Mesendoderm (in vitro differentiated cells): ENCODE measurements at places on chromosomes 1 and 21.
A peak's percentile ranks its signal among the peaks of the same experiment; 100 is the strongest.

DNA sequence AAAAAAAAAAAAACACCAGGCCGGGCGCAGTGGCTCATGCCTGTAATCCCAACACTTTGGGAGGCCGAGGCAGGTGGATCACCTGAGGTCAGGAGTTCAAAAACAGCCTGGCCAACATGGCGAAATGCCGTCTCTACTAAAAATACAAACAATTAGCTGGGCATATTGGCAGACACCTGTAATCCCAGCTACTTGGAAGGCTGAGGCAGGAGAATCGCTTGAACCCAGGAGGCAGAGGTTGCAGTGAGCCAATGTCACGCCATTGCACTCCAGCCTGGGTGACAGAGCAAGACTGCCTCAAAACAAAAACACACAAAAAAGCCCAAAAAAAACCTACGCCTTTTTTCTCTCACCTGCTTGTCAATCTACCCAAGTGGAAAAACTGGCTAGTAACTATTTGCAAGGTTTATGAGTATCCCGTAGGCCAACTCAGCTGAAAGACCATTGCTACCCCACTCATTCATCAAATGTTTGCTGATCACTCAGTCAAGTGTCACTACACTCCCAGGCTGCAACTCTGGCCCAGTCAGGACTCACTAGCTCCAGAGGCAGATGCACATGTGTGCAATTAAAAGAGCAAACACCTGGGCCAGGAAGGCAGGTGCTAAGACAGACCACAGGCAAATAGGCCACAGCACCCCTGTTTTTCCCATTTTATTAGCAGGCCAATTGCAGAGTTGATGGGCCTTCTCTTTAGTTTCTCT, 2.0 kb downstream of the CSRP1 start:
- no peak for DNase-seq

GRCh38 chr21:36786186-36786585, 87.3 kb downstream of the SIM2 start:
- DNase-seq: no peak

GRCh38 chr1:182604175-182605164, at the start of gene RGS16:
TSS of gene RGS16 (minus strand) at chr1:182604389. CDS start at chr1:182604259, 130 bp downstream.
- DNase-seq: peak; percentile 94

- no peak for DNase-seq
Measured at GRCh38 chr1:206804156-206804737, 32.0 kb upstream of the IL10 start.

- DNase-seq: peak; percentile 23
Measured at GRCh38 chr21:45508607-45509565, 33.4 kb downstream of the SLC19A1 start.

GRCh38 chr1:47563201-47563600, 125.4 kb downstream of the FOXD2 start:
- DNase-seq: no peak

DNA sequence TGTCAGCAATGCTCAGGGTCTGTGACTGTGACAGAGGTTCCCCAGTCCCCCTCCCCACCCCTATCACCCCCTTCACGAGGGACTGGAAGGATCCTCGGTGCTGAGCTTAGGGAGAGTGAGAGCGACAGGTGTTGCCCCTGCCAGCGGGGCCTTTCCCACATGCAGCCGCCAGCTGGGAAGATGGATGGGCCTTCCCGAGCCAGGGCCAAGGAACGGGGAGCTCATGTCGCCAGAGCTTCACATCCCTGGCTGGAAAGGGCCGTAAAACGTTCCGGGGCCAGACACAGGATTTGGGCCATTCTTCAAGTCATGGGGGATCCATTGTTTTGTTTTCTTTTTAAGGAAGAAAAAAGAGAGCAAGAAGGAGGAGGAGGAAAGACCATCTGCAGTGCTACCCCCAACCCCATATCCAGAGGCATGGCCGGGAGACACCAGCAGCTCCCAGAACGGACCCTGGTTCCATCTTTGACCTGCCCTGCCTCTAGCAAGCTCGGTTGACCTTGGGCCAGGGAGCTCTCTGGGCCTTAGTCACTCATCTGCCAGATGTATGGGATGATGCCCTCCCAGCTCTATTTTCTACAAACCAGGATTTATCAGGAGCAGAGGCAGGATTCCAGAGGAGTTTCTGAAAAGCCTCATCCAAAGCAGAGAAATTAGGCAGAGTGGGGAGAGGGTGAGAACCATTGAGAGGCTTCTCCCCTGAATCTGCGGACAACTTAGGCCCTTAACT, 54.1 kb downstream of the TAS1R2 start:
- DNase-seq: no peak

- no peak for DNase-seq
Measured at GRCh38 chr1:167679714-167680113, 42.1 kb upstream of the MPZL1 start.

- no peak for DNase-seq
Measured at GRCh38 chr1:231044588-231044987, 4.5 kb upstream of the FAM89A start.

DNA sequence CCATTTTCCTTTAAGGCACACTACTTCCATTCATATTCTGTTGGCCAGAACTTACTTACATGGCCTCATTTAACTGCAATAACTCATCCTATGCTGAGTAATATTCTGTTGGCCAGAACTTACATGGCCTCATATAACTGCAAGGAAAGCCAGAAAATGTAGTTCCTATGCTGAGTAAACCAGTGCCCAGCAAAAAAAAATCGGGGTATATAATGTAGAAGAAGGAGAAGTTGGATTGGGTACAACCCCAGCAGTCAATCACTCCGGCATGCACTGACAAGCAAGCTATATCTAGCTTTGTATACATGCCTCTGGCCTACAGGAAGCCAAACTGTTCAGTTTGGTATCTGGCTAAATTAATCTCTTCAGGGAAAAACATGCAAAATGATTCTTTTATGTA, 39.4 kb upstream of the PPIH start:
- DNase-seq: no peak

- no peak for DNase-seq
Measured at GRCh38 chr21:25934130-25934529, 199.4 kb downstream of the GABPA start.

- DNase-seq: peak; percentile 44
Measured at GRCh38 chr1:212430955-212431394, 1.7 kb upstream of the NENF start.

GRCh38 chr1:15339570-15339969, 70.1 kb upstream of the EFHD2 start:
- no peak for DNase-seq

DNA sequence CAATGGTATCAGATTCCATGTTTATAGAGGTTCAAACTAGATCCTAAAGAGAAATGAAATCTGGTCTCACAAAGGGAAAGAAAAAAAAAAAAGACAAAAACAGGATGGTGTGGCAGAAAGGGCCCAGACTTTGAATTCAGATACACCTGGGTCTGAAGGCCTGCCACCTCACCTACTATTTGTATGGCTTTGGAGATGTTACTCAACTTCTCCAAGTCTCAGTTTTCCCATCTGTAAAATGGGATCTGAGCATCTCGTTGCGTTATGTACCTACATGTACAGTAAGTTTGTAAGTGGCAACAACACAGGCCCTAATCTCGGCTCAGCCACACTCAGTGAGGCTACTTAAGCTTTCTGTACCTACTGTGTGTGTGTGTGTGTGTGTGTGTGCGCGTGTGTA, 147.5 kb upstream of the FGGY start:
- no peak for DNase-seq

GRCh38 chr1:70499695-70500094, 88.6 kb downstream of the CTH start:
- DNase-seq: no peak

- peak; percentile 58 for DNase-seq
Measured at GRCh38 chr1:234509457-234510328, 30.7 kb upstream of the TARBP1 start.

DNA sequence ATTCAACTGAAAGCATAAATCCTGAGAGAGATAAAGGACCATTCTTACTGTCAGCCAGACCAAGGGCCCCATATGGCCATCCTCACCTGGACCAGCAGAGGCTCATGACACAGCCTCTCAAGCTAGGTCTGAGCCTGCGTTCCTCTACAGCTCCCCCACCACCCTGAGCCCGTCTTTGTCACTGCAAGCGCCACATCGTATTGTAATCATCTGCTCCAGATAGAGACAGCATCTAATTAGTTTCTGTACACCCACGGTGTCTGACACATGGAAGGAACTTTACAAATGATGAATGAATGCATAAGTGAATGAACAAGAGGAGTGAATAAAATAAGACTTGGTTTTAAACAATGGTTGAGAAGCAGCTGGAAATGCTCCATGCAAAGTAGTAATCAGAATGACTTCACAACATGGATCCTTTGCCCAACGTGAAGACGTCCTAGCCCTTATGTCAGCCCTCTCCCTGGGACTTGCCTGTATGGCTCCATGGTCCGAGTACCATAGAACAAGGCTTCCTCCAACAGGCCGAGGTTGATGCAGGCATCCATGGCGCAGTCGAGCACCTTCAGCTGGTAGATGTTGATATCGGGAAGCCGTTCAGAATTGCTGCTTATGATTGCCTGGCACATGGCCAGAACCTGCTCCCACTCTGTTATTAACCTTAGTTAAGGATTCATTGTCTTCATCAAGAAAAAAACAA, 648.9 kb downstream of the SMYD3 start:
- no peak for DNase-seq

DNA sequence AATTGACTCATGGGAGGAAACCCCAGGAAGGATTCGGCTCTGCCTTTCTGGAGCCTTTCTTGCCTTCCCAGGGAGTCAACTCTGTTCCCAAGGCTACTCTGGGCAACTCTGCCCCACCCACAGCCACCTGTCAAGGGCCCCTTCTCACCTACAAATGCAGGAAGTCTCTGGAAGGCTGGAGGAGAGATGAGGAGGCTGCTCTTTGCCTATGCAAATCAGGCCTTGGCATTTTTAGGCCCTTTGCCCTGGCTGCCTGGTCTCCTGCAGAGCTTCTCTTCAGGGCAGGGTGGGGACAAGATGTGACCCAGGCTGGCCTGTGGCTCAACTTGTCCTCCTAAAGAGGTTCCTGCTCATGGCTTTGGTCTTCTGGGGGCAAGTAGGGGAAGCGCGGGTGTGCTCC, 5.4 kb downstream of the SLC6A9 start:
- DNase-seq: no peak

DNA sequence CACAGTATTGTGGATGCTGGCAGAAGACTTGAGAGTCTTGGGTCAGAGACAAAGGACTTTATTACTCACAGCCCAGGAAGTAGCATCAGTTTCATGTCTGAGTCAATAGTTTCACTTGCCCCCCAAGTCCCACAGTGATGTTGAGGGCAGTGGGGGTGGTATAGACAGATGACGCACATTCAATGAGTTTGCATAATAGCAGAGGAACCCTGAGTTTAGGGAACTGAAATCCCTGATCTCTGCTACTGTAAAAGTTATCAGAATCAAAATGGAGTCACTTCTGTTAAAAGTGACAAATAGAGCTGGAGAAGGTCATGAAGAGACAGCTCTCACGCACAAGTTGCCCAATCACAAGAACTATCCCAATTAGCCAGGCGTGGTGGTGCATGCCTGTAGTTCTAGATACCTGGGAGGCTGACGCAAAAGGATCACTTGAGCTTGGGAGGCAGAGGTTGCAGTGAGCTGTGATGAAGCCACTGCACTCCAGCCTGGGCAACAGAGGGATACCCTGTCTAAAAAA, 11.5 kb upstream of the HCRTR1 start:
- no peak for DNase-seq

GRCh38 chr1:38744452-38745350, 114.9 kb downstream of the RRAGC start:
- no peak for DNase-seq

GRCh38 chr1:1116701-1117468, 996 bp upstream of the C1orf159 start:
- no peak for DNase-seq

- no peak for DNase-seq
Measured at GRCh38 chr1:10014016-10014415, 17.0 kb downstream of the RBP7 start.

DNA sequence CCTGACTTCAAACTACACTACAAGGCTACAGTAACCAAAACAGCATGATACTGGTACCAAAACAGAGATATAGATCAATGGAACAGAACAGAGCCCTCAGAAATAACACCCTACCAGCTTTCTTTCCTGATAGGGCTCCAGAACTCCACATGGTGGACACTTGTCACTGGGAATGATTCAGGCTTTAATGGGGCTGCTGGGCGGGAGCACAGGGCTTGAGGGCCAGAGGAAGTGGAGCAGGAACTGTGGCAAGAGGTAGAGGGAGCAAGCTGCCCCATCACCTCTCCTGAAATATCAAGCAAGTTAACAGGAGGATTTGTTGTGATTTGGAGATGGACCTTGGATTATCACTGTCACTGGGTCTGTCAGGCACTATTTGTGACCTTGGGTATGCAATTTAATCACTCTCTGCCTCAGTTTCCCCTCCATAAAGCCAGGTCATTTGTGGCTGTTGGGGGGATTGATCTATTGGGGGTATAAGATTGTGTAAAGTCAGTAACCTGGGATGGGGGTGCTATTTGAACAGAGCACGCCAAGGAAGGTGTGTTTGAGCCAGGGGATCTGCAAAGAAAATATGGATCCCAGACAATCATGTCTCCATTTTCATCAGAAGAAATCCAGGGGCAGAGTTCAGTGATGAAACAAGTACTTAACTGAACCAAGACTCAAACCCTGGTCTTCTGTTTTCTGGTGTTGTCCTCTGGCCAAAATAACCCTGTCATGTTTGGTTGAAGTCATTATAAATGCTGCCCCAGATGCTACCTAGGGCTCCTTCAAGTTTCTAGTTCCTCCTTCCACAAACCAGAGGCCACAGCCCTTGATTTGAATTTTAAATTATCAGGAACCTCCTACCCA, 25.2 kb downstream of the ETS2 start:
- DNase-seq: no peak

DNA sequence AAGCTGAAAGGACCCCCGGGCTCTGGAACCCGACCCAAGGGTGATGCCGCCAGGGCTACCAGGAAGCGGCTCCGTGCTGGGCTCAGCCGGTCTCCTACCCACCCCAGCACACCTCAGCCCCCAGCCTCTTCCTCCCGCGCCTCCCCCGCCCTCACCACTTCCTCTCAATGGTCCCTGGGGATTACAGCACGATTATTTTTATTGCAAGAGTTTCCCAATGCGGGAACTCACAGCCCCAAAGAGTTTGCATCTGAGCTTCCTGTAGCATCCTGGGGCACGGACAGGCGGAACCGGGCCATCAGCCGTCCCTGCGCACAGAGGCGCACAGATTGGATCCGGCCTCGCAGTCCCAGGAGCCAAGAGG, 8.7 kb upstream of the SLX9 start:
- no peak for DNase-seq

DNA sequence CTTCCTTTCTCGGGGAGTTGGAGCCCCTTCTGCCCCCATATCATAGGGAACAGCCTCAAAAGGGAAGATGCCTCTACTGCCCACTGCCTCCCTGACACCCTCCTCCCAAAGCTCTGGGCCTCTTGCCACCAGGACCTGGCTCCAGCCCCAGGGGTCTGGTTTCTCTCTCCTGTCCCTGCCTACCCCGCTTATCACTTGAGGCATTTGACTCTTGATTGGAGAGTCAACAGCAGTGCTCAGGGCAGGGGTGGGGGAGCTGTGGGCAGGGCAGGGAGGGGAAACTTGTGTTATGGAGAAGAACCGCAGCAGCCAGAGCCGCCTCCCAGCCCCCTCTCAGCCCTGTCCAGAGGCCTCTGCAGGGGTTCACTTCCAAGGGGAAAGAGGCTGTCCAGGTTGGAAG, 573 bp downstream of the TRIM63 start:
- DNase-seq: peak; percentile 65
